Karpas-422 (cell line): ENCODE measurements at places on chromosomes 4 and X.
A peak's percentile ranks its signal among the peaks of the same experiment; 100 is the strongest.

DNA sequence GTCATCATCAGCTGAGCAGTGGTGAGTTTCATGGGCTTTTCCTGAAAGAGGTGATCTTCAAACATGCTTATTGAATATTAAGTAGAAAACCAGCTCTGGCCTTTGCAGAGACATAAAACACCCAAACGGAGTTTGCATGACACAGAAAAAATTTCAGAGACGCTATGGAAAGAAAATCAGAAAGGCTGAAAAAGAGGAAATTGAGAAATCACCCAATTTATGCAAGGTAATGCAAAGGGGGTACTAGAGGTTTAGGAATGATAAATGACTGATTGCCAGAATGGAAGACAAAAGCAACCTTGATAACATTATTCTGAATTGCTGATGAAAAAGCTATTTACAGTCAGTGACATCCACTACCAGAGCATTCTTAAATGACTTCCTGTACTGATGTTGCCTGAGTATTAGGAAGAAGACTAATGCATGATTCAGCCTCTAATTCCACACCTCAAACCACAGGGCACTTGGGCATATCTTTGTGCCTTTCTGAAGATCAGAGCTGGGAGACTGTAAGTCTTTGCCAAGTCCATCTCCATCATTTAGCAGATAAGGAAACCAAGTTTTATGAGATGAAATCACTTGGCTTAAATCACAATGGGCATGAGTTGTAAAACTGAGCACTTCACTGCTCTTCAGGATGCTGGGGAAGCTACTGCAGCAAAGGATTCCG, 565.7 kb downstream of the PPARGC1A start:
- H3K4me1 ChIP-seq, result peaks cover 8% of the 10 kb centered on the region
- no peaks in the 10 kb centered on the region; the same call in 1 of the 2 replicates for H3K27me3 ChIP-seq
- H3K36me3 ChIP-seq, result no peaks in the 10 kb centered on the region
- H3K27ac ChIP-seq, result no peak overlapping the region
- DNase-seq, result no peak

- H3K36me3 ChIP-seq, result no peaks in the 10 kb centered on the region
- no peak overlapping the region for H3K27ac ChIP-seq
- peak; percentile 72 for DNase-seq
- H3K4me1 ChIP-seq, result no peaks in the 10 kb centered on the region
- H3K4me3 ChIP-seq, result no peak overlapping the region
- H3K27me3 ChIP-seq, result no peaks in the 10 kb centered on the region
Measured at GRCh38 chr4:53015681-53016080, 153.6 kb downstream of the RASL11B start.

DNA sequence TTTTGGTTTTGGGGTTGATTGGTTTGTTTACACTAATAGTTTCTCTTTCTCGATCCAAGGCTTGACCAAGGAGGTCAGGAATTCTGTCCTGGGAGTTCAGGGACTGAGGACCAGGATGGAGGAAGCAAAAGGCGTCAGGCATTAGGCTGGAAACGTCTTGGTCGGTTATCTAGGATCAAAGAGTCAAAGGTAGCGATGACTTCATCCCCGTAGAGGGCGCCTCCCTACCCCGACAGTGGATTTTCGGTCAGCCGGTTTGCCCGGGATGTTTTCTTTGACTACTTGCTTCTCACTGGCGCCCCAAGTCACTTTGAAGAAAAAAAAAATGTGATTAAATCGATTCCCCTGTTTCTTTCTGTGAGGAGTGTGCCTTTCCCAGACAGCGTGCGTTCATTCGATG, 980 bp upstream of the FHDC1 start:
- no peak for DNase-seq
- H3K4me3 ChIP-seq, result no peak overlapping the region
- no peaks in the 10 kb centered on the region for H3K27me3 ChIP-seq

GRCh38 chr4:155948541-155948940, 5.1 kb downstream of the CTSO start:
- no peak overlapping the region for H3K27ac ChIP-seq
- H3K4me3 ChIP-seq, result no peak overlapping the region
- H3K27me3 ChIP-seq, result no peaks in the 10 kb centered on the region
- H3K4me1 ChIP-seq, result peaks cover 6% of the 10 kb centered on the region

GRCh38 chrX:69153060-69153730, 12.1 kb downstream of the PJA1 start:
- no peak overlapping the region for H3K4me3 ChIP-seq
- no peaks in the 10 kb centered on the region for H3K4me1 ChIP-seq
- no peak overlapping the region for H3K27ac ChIP-seq
- no peaks in the 10 kb centered on the region for H3K36me3 ChIP-seq

- no peaks in the 10 kb centered on the region for H3K27me3 ChIP-seq
- DNase-seq, result no peak
- no peaks in the 10 kb centered on the region for H3K4me1 ChIP-seq
- H3K27ac ChIP-seq, result no peak overlapping the region
- no peaks in the 10 kb centered on the region for H3K36me3 ChIP-seq
- no peak overlapping the region for H3K4me3 ChIP-seq
Measured at GRCh38 chr4:56217343-56217890, 169.9 kb downstream of the AASDH start.

GRCh38 chrX:110741213-110741796, 54.3 kb downstream of the CHRDL1 start:
- no peaks in the 10 kb centered on the region for H3K4me1 ChIP-seq
- H3K36me3 ChIP-seq, result no peaks in the 10 kb centered on the region
- no peak for DNase-seq

- no peaks in the 10 kb centered on the region for H3K27me3 ChIP-seq
- no peaks in the 10 kb centered on the region for H3K4me1 ChIP-seq
- no peak overlapping the region for H3K27ac ChIP-seq
- no peak for DNase-seq
Measured at GRCh38 chrX:475926-476723, 89.4 kb upstream of the PPP2R3B start.

DNA sequence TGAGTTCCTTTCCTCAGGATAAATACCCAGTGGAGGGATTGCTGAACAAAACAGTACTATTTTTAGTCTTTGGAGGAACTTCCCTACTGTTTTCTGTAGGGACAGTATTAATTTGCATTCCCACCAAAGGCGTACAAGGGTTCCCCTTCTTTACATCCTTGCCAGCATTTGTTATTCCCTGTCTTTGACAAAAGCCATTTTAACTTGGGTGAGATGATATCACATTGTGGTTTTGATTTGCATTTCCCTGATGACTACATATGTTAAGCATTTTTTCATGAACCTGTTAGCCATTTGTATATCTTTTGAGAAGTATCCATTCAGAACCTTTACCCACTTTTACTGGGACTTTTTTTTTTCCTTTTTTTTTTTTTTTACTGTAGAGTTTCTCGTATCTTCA, 126.2 kb upstream of the ANXA10 start:
- no peak overlapping the region for H3K27ac ChIP-seq
- H3K4me3 ChIP-seq, result no peak overlapping the region
- DNase-seq, result no peak
- no peaks in the 10 kb centered on the region for H3K27me3 ChIP-seq

DNA sequence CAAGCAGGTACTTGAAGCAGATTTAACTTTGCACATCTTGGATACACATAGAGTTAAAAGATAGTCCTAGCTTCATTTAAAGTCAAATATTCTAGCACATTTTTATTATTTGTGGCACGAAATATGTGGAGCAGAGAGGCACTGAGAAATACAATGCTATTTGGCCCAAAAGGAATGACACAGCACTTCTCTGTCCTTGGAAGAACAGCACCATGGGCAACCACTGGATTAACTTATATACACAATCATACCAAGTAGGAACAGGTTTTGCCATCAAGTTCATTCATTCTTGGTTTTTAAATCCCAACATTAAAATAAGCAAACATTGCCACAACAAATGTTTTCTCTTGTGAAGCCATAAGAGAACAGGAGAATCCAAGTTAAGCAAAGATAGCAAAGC, 924 bp upstream of the ENAM start:
- H3K27ac ChIP-seq, result no peak overlapping the region
- DNase-seq, result no peak
- no peaks in the 10 kb centered on the region for H3K27me3 ChIP-seq
- no peak overlapping the region for H3K4me3 ChIP-seq
- no peaks in the 10 kb centered on the region; the same call in 1 of the 2 replicates for H3K4me1 ChIP-seq

DNA sequence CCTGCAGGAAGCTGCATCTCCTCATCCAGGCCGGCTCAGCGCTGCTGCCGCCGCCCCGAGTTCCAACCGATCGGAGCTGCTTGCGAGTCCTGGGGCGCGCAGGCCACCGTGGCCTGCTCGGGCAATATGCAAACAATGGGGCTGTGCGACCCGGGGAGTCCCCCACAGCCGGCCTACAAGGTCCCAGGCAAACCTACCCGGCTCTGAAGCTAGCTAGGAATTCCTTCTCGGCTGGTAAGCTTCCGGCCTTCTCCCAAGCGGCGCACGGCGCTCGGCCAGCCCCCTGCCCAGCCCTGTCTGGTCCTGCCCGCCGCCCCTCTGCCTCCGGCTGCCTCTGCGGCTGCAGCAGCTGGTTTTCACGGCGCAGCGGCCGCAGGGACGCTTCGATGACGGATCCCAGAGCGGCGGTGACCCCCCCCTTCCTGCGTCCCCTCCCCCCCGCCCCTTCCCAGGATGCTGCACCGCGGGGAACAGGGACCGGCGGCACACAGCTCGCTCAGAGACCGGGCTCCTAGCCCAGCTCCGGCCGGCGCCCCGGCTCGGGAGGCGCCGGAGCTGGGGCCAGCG, 59.4 kb downstream of the TSC22D3 start:
- peak overlapping the region; percentile 78 for H3K4me3 ChIP-seq
- H3K27ac ChIP-seq, result peak overlapping the region; percentile 93
- no peak for DNase-seq

- no peaks in the 10 kb centered on the region for H3K27me3 ChIP-seq
- H3K4me3 ChIP-seq, result no peak overlapping the region
- H3K36me3 ChIP-seq, result no peaks in the 10 kb centered on the region
- no peaks in the 10 kb centered on the region for H3K4me1 ChIP-seq
- DNase-seq, result no peak
Measured at GRCh38 chr4:20272411-20272872, 20.7 kb downstream of the SLIT2 start.

DNA sequence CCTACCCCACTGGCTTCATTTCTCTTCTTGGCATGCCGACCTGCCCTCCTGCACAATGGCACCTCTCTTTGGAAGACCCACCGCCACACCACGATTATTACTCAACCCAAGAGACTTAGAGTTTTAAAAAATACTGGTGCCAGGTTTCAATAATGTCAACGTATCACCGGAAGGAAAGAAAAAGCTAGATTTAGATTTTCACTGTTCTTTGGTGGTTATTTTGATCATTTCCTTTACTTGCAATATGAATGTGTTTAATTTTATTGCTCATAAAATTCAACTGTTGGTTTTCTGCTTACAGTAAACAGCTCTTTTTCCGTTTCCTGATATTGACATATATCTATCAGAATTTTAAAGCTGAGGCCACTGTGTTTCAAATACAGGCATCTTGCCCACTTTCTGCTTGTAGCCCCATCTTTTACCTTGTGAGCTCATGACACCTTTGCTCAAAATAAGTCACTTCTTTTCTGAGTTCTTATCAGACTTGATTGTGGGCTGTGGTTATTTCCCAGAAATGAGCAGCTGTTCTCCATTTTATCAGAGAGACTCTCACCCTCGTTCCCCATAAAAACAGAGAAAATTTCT, 439.1 kb downstream of the INPP4B start:
- H3K4me3 ChIP-seq, result no peak overlapping the region
- H3K27me3 ChIP-seq, result no peaks in the 10 kb centered on the region
- peaks cover 3% of the 10 kb centered on the region; the same call in 1 of the 2 replicates for H3K4me1 ChIP-seq
- no peak overlapping the region for H3K27ac ChIP-seq
- no peak for DNase-seq

DNA sequence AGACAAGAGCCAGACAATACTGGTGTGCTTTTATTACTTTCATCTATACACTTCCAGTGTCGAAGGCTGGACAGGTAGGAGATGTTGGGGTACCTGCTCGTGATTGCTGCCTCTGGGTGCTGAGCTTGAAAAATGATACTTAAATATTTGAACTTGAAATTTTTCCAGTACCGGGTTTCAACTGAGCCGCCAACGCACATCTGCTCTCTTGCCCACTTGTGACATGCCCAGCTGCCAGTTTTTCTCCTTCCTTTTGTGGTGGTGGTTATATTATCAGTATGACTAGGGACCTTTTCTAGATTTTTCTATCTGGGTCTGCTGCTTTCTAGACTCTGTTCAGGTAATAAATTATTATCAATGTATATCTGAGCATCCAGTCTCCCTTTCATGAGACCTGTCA, 3.4 kb downstream of the OGT start:
- DNase-seq, result no peak
- peaks cover 26% of the 10 kb centered on the region; the same call in 1 of the 2 replicates for H3K36me3 ChIP-seq
- no peak overlapping the region for H3K27ac ChIP-seq
- peak overlapping the region; percentile 70; the same call in 1 of the 2 replicates for H3K4me3 ChIP-seq

DNA sequence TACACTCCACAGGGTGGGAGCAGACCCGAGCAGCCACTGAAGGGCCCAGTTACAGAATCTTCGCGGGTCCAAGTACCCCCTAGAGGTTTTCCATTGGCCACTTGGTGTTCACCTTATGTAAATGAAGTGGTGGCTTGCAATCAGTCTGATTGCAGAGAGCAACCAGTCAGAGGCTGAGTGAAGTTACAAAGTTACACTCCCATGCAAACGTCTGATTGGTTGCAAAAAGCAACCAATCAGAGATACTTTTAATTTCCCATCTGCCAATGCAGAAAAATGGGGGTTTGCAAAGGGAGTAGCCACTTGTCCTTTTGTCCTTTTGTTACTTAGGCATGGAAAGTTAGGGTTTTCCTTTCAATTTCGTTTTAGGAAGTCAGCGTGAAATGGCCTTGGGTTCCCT, 27.0 kb upstream of the NKAP start:
- H3K27me3 ChIP-seq, result no peaks in the 10 kb centered on the region
- no peak for DNase-seq
- no peaks in the 10 kb centered on the region for H3K4me1 ChIP-seq

- no peak overlapping the region for H3K27ac ChIP-seq
- H3K4me1 ChIP-seq, result no peaks in the 10 kb centered on the region
- H3K27me3 ChIP-seq, result no peaks in the 10 kb centered on the region
- H3K4me3 ChIP-seq, result no peak overlapping the region
- H3K36me3 ChIP-seq, result no peaks in the 10 kb centered on the region
- DNase-seq, result no peak
Measured at GRCh38 chrX:138229718-138230117, 481.8 kb downstream of the FGF13 start.

- H3K27ac ChIP-seq, result no peak overlapping the region
- H3K27me3 ChIP-seq, result no peaks in the 10 kb centered on the region
- H3K4me3 ChIP-seq, result no peak overlapping the region
- no peaks in the 10 kb centered on the region for H3K36me3 ChIP-seq
Measured at GRCh38 chrX:39850630-39851152, 247.1 kb downstream of the BCOR start.
